Upper lobe of left lung (tissue), 6 donors: ENCODE measurements at places on chromosomes 12 and 14. TPM values are rescaled to one million over a fixed set of nuclear protein-coding genes. Genes with fewer than 3 reads are reported as not detected.
A peak's percentile ranks its signal among the peaks of the same experiment; 100 is the strongest.

- no peaks in the 10 kb centered on the region for H3K27me3 ChIP-seq
- H3K4me3 ChIP-seq = no peak overlapping the region
- no peak for DNase-seq
These were observed 172.2 kb downstream of the PTPRO start for GRCh38 chr12:15494329-15495046.

DNA sequence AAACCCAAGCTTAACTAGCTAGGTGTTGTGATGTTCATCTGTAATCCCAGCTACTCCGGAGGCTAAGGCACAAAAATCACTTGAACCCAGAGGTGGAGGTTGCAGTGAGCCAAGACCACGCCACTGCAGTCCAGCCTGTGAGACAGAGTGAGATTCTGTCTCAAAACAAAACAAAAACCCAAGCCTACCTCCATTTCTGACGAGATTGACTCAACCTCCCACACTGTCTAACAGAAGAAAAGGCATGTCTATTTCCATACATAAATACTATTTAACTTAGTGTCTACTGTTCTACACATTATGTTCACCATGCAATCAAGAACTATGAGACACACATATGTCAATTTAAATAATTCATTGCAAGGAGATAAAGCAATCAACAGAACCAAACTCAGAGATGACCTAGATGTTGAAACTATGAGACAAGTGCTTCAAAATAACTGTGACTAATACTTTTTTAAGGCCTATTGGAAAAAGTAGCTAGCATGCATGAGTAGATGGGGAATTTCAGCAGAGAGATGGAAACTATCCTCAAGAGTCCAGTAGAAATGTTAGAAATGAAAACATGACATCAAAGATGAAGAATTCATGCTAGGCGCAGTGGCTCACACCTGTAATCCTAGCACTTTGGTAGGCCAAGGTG, 75.9 kb upstream of the DHRS4 start:
- no peaks in the 10 kb centered on the region for H3K27me3 ChIP-seq
- no peak overlapping the region for H3K27ac ChIP-seq
- no peak overlapping the region for H3K4me3 ChIP-seq

DNA sequence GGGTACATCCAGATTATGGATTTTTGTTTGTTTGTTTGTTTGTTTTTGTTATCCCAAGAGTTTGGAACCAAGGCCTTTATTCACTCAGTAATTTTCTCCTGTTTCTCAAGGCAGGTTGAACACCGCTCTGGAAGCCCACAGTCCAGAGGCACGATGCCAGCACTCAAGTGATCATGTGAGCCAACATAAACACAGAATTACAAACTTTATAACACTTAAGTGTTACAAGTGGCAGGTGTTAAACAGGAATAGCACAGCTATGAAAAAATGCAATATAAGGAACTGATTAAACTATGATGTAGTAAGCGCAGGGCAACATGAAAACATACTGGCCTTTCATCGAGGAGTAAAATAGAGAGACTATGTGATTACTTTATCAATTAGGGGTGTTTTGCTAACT, 1885.8 kb upstream of the SEL1L start:
- H3K27me3 ChIP-seq = no peaks in the 10 kb centered on the region
- no peaks in the 10 kb centered on the region for H3K36me3 ChIP-seq
- DNase-seq = no peak
- H3K27ac ChIP-seq = no peak overlapping the region

DNA sequence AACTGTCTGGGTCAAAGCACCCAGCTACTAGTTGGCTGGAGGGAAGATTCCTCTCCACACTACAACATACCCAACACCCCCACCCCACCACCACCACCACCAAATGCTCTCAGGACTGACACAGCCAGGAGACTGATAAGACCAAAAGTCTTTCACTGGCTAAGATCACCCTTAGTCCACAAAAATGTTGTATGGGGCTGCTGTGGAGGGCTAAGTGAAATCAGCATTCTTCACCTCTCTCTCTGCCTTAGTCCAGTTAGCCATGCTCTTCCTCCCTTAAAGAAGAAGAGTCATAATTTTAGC, 106.2 kb downstream of the NUAK1 start:
- no peaks in the 10 kb centered on the region for H3K36me3 ChIP-seq
- no peak for DNase-seq

DNA sequence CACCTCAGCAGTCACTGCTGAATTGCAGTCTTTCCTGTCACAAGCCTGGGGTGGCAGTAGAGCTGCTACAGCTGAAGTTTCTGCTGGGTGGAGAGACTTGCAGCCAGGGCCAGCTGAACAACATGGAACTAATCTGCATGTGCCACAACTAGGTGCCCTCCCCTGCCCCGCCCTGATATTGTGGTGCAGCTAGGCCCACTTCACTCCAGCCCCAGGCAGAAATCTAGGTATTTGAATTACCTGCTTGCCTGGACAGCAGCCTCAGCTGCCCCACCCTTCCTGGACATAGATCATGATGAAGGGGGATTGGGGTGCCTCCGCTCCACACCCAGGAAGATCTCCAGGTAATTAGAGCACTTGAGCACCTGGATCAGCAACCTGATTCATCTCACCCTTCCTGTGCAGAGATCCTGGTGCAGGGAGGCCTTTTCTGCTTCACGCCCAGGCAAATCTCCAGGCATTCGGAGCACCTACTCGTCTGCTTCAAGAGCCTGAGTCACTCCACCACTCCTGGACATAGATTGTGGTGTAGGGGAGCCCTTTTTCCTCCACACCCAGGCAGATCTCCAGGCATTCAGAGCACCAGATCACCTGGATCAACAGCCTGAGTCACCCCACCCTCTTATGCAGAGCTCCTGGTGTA, 477.0 kb downstream of the SOX5 start:
- H3K4me1 ChIP-seq = no peaks in the 10 kb centered on the region
- H3K27ac ChIP-seq = no peak overlapping the region
- no peaks in the 10 kb centered on the region for H3K36me3 ChIP-seq
- H3K27me3 ChIP-seq = no peaks in the 10 kb centered on the region

- no peaks in the 10 kb centered on the region for H3K27me3 ChIP-seq
- H3K4me1 ChIP-seq = no peaks in the 10 kb centered on the region
- no peak overlapping the region for H3K27ac ChIP-seq
- DNase-seq = no peak
- H3K4me3 ChIP-seq = no peak overlapping the region
- no peaks in the 10 kb centered on the region for H3K36me3 ChIP-seq
These were observed 82.8 kb upstream of the NEDD1 start for GRCh38 chr12:96824074-96824837.

- no peaks in the 10 kb centered on the region for H3K36me3 ChIP-seq
- no peak for DNase-seq
- no peak overlapping the region for H3K27ac ChIP-seq
- H3K4me3 ChIP-seq = no peak overlapping the region
- H3K27me3 ChIP-seq = no peaks in the 10 kb centered on the region
These were observed 857.0 kb downstream of the DIO2 start for GRCh38 chr14:79354336-79354735.

SIX4 gene
- total RNA-seq = 2.1 TPM

DNA sequence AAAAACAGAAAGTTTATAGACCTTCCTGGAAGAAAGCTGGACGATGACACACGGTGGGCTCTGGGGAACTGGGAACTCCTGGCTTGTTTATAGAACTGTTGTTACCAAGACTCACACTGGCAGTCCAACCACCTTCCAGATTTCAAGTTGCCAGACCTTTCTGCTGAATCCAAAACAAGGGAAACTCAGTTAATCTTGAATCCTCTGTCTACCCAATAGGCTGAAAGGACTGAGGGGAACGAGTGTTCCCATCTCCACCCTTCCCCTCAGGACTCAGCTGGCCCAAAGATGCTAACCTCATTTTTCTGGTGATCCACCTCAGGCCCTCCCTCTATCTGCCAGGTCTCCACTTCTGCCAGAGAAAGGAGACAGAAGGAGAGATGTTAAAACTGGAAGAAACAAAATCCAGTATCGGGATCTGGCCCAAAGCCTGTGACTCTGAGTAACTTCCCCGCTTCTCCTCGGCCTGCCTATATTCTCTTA, 231.4 kb downstream of the ANO2 start:
- no peak overlapping the region for H3K4me3 ChIP-seq
- H3K4me1 ChIP-seq = no peaks in the 10 kb centered on the region
- no peak overlapping the region for H3K27ac ChIP-seq
- no peak for DNase-seq
- H3K36me3 ChIP-seq = no peaks in the 10 kb centered on the region
- no peaks in the 10 kb centered on the region for H3K27me3 ChIP-seq

DNA sequence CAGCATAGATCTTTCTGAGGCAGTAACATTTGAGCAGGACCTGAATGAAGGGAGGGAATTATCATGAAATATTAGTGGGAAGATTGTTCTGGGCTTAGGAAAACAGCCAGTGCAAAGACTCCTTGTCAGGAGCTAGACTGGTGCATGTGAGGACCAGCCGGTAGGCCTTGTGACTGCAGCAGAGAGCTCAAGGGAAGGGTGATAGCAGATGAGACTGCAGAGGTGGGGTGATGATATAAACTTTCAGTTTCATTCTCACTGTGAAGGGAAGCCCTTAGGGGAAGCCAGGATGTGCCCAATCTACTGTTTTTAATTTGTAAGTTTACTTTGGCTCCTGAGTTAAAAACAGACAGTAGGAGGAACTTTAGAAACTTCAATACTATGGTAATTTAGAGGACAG, 12.4 kb downstream of the IL22 start:
- peak; percentile 22 for DNase-seq
- H3K4me3 ChIP-seq = no peak overlapping the region
- no peaks in the 10 kb centered on the region for H3K27me3 ChIP-seq
- H3K36me3 ChIP-seq = no peaks in the 10 kb centered on the region
- peak overlapping the region; percentile 19 for H3K27ac ChIP-seq

NID2 gene
- 16.0 TPM for total RNA-seq
